ENCODE measurements at places on chromosomes 16 and 17.

GRCh38 chr16:55454861-55455260 lies 24.1 kb upstream of the MMP2 start:
- DNase-seq, result no peak
- no peaks in the 10 kb centered on the region for H3K4me1 ChIP-seq
- peaks cover 4% of the 10 kb centered on the region for H3K36me3 ChIP-seq
- H3K27me3 ChIP-seq, result peaks cover 3% of the 10 kb centered on the region
- H3K4me3 ChIP-seq, result no peak overlapping the region

GRCh38 chr16:2598133-2598641 lies 60.4 kb downstream of the PDPK1 start:
- no peak for DNase-seq
- H3K4me3 ChIP-seq, result no peak overlapping the region
- H3K27ac ChIP-seq, result no peak overlapping the region
- H3K27me3 ChIP-seq, result peaks cover 6% of the 10 kb centered on the region

GRCh38 chr17:69314246-69315065 lies 12.5 kb downstream of the ABCA5 start:
- H3K36me3 ChIP-seq, result no peaks in the 10 kb centered on the region
- peaks cover 10% of the 10 kb centered on the region for H3K4me1 ChIP-seq
- H3K27me3 ChIP-seq, result no peaks in the 10 kb centered on the region
- DNase-seq, result no peak
- no peak overlapping the region for H3K4me3 ChIP-seq

- H3K36me3 ChIP-seq, result no peaks in the 10 kb centered on the region
- peaks cover 13% of the 10 kb centered on the region for H3K4me1 ChIP-seq
- peaks cover 3% of the 10 kb centered on the region for H3K27me3 ChIP-seq
- H3K4me3 ChIP-seq, result no peak overlapping the region
- DNase-seq, result peak; percentile 3
Measured at GRCh38 chr16:85401370-85401916, 211.7 kb upstream of the GSE1 start.

- H3K36me3 ChIP-seq, result no peaks in the 10 kb centered on the region
- no peak overlapping the region for H3K27ac ChIP-seq
- no peak overlapping the region for H3K4me3 ChIP-seq
- peaks cover 9% of the 10 kb centered on the region for H3K27me3 ChIP-seq
- DNase-seq, result no peak
Measured at GRCh38 chr16:57299009-57299718, 14.7 kb upstream of the PLLP start.

DNA sequence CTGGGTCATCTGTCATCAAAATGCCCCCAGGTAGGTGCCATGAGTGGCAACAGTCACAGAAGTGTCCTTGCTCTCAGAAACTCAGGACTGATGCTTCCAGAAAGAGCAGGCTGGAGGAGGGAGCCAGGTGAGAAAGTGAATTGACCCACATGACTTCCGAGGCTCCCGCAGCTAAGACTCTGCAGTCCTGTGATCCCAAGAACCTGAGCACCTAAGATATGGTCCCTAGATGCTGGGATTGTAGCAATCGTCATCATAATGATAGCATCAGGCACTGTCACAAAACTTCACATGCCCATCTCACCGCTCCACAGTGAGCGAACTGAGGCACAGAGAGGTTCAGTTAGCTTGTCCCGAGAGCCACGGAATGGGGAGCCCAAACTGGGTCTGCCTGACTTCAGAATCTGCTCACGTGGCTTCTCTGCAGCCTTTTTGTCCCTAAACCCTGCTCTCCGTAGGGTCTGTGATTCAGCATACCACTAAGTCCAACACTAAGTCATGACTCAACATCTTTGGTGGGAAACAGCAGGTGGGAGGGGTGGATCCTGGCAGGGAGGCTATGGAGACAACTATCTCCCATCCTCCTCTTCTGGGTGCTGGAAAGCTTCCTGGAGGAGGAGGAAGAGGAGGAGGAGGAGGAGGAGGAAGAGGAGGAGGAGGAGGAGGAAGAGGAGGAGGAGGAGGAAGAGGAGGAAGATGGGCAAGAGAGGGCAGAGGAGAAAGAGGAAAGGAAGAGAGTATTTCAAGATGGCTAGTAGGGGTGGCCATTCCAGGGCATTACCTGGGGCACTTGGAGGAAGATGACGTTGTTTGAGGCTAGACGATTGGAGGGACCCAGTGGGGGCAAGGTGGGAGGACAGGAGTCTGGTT lies 55.5 kb upstream of the DLX4 start:
- H3K4me3 ChIP-seq, result no peak overlapping the region
- H3K27me3 ChIP-seq, result peaks cover 41% of the 10 kb centered on the region
- H3K4me1 ChIP-seq, result no peaks in the 10 kb centered on the region

DNA sequence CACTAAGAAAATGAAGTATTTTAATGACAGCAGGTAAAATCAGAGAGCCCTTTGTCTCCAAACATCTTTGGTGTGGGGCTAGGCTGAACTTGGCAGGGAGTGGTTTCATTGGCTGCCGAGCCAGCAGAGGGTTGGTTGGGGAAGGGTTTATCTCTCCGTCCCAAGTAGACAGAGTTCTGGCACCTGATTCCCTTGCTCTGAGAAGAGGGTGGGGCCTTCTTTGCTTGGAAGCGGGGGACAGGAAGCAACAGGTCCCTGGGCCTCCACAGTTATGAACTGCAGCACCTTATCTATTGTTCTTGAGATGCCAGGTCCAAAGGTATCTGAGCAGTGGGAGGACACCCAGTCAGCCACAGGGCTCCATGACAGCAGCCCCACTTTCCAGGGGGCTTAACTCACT lies 12.3 kb upstream of the CDH1 start:
- no peak overlapping the region for H3K4me3 ChIP-seq
- peaks cover 3% of the 10 kb centered on the region for H3K27me3 ChIP-seq
- H3K36me3 ChIP-seq, result no peaks in the 10 kb centered on the region
- DNase-seq, result no peak
- no peaks in the 10 kb centered on the region for H3K4me1 ChIP-seq

GRCh38 chr16:14056970-14057369 lies 14.1 kb upstream of the MRTFB start:
- H3K27me3 ChIP-seq, result peaks cover 3% of the 10 kb centered on the region
- no peak overlapping the region for H3K4me3 ChIP-seq
- no peak overlapping the region for H3K27ac ChIP-seq
- H3K36me3 ChIP-seq, result no peaks in the 10 kb centered on the region

- no peaks in the 10 kb centered on the region for H3K36me3 ChIP-seq
- no peak overlapping the region for H3K27ac ChIP-seq
- DNase-seq, result no peak
- peak overlapping the region; percentile 26 for H3K4me3 ChIP-seq
Measured at GRCh38 chr17:48586355-48587258, 3.4 kb downstream of the HOXB3 start.

GRCh38 chr16:11423315-11424117 lies 78.3 kb downstream of the RMI2 start:
- peaks cover 12% of the 10 kb centered on the region for H3K4me1 ChIP-seq
- H3K36me3 ChIP-seq, result no peaks in the 10 kb centered on the region
- no peak overlapping the region for H3K27ac ChIP-seq
- H3K27me3 ChIP-seq, result peaks cover 1% of the 10 kb centered on the region
- no peak overlapping the region for H3K4me3 ChIP-seq
- no peak for DNase-seq

GRCh38 chr17:48555258-48556228 lies 10.6 kb upstream of the HOXB2 start:
- peaks cover 32% of the 10 kb centered on the region for H3K27me3 ChIP-seq
- H3K4me1 ChIP-seq, result peaks cover 59% of the 10 kb centered on the region
- H3K36me3 ChIP-seq, result peaks cover 28% of the 10 kb centered on the region
- no peak overlapping the region for H3K27ac ChIP-seq

GRCh38 chr17:77948690-77949114 lies 9.8 kb upstream of the TNRC6C start:
- H3K27me3 ChIP-seq, result peaks cover 12% of the 10 kb centered on the region
- DNase-seq, result peak; percentile 26
- no peaks in the 10 kb centered on the region for H3K36me3 ChIP-seq
- no peak overlapping the region for H3K27ac ChIP-seq
- H3K4me3 ChIP-seq, result no peak overlapping the region

DNA sequence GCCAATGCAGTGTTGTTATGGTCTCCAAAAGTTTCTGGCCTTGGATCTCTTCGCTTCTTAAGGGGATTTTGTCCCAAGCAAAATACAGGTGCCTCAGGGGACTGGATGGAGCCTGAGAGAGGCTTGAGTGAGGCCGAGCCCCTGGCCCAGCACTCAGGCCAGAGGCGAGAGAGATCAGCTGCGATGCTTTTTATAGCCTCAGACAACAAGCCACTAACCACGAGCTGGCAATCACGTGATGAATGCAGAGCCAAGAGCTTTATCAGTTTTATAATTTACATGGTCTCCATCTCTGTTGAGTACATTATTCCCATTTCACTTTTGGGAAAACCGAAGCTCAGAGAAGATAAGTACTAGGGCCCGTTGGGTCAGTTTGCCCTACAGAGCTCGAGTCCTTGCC lies 360.0 kb upstream of the CDH5 start:
- DNase-seq, result no peak
- H3K27ac ChIP-seq, result no peak overlapping the region
- H3K4me1 ChIP-seq, result no peaks in the 10 kb centered on the region
- H3K27me3 ChIP-seq, result no peaks in the 10 kb centered on the region
- H3K4me3 ChIP-seq, result no peak overlapping the region

- peaks cover 3% of the 10 kb centered on the region for H3K36me3 ChIP-seq
- peaks cover 2% of the 10 kb centered on the region for H3K4me1 ChIP-seq
- DNase-seq, result no peak
- H3K4me3 ChIP-seq, result no peak overlapping the region
Measured at GRCh38 chr16:58503863-58504688, 4.1 kb downstream of the NDRG4 start.

DNA sequence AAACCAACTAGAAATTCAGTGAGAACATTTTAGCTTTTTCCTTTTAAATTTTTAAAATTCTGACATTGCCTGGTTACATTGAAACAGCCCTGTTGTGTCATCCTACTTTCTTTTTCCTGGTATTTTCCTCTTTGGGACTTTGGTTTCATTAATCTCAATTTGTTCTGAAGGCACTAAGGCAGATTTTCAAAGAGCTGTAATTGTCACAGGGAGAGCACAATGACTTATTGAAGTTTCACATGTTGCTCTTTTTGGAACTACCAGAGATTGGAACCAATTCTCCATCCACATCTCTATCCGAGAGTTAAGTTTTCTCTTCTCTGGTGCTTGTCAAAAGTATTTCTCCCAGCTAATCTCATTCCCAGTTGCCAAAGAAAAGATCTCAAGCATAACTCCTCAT lies 144.7 kb upstream of the TBX2 start:
- peaks cover 2% of the 10 kb centered on the region for H3K27me3 ChIP-seq
- peaks cover 21% of the 10 kb centered on the region for H3K4me1 ChIP-seq
- no peaks in the 10 kb centered on the region for H3K36me3 ChIP-seq
- no peak for DNase-seq

DNA sequence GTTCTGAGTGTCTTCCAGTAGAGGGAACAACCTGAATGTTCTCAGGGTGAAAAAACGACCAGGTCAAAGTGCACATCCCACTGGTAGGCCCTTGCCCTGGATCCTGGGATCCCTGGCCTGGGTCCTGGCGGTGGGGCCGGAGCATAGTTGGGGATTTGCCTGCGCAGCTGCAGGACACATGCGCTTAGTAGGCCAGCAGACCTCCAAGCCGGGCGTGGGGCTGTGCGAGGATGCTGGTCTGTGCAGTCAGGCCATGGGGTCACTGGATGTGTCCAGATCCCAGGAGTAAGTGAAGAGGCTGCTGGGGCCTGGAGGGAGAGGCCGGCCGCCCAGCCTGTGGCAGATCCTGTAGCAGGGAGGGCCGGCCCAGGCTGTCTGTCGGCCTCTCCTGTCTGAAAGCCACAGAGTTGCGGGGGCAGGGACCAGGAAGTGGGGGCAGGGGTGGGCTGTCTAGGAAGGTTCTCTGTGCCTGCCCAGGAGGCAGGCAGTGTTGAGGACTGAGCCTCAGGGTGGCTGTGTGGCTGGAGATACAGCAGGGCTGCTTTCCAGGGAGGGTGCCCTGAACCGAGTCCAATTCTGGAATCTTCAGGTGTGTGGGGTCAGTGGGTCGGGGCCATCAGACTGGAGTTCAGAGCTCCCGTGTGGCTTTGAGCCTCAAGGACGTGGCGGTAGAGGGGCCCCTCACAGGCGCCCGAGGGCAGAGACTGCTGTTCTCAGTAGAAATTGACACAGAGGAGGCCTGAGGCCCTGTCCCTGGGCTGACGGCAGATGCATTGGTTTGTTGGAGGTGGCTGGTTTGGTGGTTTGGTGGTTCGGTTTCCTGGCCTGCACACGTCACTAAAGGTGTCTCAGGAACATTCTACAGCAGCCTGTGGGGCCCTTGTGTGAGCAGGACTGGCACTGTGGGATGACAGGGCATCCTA lies 17.2 kb upstream of the NUDT16L1 start:
- peaks cover 4% of the 10 kb centered on the region for H3K27me3 ChIP-seq
- H3K27ac ChIP-seq, result peak overlapping the region; percentile 18
- no peak overlapping the region for H3K4me3 ChIP-seq
- DNase-seq, result no peak
- H3K36me3 ChIP-seq, result peaks cover 5% of the 10 kb centered on the region
- H3K4me1 ChIP-seq, result no peaks in the 10 kb centered on the region

GRCh38 chr17:75832652-75833400 lies 11.4 kb downstream of the UNC13D start:
- DNase-seq, result peak; percentile 38
- H3K27me3 ChIP-seq, result peaks cover 9% of the 10 kb centered on the region
- peaks cover 16% of the 10 kb centered on the region for H3K4me1 ChIP-seq
- H3K4me3 ChIP-seq, result peak overlapping the region; percentile 40

All from endothelial cell (in vitro differentiated cells).